ENCODE measurements at places on chromosomes 12 and 14.

GRCh38 chr14:76336876-76337275, 39.1 kb upstream of the ESRRB start:
- no peak for DNase-seq

DNA sequence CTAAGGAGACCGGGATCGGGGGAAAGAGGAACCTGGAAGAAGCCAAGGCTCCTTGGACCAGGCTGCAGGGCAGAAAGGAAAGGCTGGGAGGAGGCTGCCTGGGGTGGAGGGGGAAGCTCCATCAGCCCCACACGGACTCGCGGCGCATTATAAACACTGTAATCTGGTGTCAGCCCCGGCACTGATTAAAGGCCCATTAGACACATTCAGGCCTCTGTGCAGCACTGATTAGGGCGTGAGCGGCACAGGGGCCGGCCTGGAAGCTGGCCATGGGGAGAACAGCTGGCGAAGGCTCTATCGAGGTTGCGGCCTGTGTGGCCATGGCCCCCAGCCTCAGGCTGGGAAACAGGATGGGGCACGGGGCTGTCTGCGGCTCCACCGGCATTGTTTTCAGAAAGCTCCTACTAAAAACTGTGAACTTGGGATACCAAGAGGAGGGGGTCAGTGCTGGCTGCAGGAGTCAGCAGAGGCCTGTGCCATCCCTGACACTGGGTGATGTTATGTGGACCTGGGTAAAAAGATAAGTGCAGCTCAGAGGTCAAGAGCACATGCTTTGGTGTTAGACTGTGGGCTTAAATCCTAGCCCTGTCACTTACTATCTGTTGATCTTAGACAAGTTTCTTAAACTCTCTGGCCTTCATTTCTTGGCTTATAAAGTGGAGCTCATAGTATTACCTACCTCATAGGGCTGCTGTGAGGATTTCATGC, 10.6 kb downstream of the ACVRL1 start:
- no peak for DNase-seq

- no peak for DNase-seq
Observed at GRCh38 chr12:108788076-108788782, 56.9 kb upstream of the CORO1C start.

- no peak for DNase-seq
Observed at GRCh38 chr14:82621881-82622450, 1088.3 kb upstream of the SEL1L start.

- no peak for DNase-seq
Observed at GRCh38 chr12:122004633-122005071, 17.0 kb upstream of the BCL7A start.

DNA sequence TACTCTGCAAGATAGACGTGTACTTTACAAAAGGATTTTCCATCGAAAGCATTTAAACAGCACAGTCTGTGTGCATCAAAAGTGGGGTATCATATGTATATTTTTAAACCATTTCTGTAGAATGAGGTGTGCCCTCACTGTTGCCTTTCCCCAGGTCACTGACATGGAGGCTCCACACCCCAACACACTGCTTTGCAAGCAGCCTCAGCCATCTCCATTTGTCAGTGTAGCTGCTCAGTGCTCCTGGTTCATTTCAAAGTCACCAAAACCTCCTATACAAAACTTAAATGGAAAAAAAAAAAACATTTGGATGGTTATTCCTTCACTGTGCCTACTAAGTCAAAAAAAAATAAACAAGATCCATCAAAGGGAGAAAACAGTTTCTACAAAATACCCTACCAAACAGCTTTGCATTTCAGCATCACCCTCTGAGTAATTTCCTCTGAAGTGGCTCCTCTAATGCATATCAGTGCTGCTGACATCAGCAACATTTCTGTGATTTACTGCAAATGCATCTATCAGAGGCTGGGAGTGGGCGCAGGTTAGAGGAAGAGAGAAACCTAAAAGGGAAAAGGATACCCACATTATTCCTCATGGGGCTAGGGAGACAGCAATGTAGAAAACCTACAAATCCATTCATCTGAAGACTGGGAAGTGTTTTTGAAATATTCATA, 46.0 kb downstream of the KCNK10 start:
- DNase-seq: no peak

DNA sequence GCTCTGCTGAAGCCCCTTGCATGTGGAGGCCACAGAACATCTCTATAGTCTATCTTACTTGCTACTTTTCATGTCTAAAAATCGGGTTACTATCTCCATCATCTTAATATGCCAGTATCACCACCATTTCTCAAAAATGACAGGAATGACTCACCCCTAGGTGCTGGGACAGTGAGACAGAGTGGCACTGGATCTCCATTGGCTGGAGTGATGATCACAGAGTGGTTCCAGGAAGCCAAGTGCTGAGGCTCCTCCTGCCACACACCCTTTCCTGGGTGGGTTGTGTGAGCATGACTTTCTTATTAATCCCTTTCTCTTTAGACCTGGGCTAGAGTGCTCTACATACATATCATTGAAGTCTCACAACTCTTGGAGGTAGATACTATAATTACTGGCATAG, 3.3 kb upstream of the ASCL1 start:
- DNase-seq: no peak
